Vein endothelial cell (primary cell): ENCODE measurements at places on chromosomes 6 and 20. TPM values are rescaled to one million over a fixed set of nuclear protein-coding genes. Genes with fewer than 3 reads are reported as not detected.

Gene BCAS4
- total RNA-seq, result 1.1 and 1.3 TPM in 2 replicates

Gene CPXM1
- 0.19 and 0.33 TPM in 2 replicates for total RNA-seq

Gene SYNJ2
- total RNA-seq, result 57.5 and 86.6 TPM in 2 replicates

Gene SRMS
- total RNA-seq, result not detected in 2 replicates

Gene C6orf132
- 0.38 and 0.65 TPM in 2 replicates for total RNA-seq

Gene SPDEF
- total RNA-seq, result not detected in 2 replicates

Gene PGC
- not detected in 2 replicates for total RNA-seq

Gene HLA-DRB1
- total RNA-seq, result 0.10 and 1.3 TPM in 2 replicates

Gene CAGE1
- total RNA-seq, result under 0.01 TPM in 1 of 2 replicates, not detected in the other

Gene CST11
- total RNA-seq, result not detected in 2 replicates

Gene GLYATL3
- not detected in 2 replicates for total RNA-seq

Gene DPPA5
- not detected in 2 replicates for total RNA-seq

Gene CLPSL1
- total RNA-seq, result not detected in 2 replicates

Gene MBOAT1
- 2.3 and 3.3 TPM in 2 replicates for total RNA-seq

Gene SAMD5
- 1.3 and 8.8 TPM in 2 replicates for total RNA-seq

Gene CYP24A1
- not detected in 2 replicates for total RNA-seq

Gene GTSF1L
- not detected in 2 replicates for total RNA-seq

Gene LINC00237
- not detected in 2 replicates for total RNA-seq

Gene ZBTB2
- 8.8 and 8.9 TPM in 2 replicates for total RNA-seq

Gene GRM1
- total RNA-seq, result 0.10 TPM in 1 of 2 replicates, not detected in the other

Gene WFDC12
- not detected in 2 replicates for total RNA-seq

Gene EYA2
- not detected in 2 replicates for total RNA-seq

Gene RHAG
- total RNA-seq, result not detected in 2 replicates

Gene RPRD1B
- total RNA-seq, result 18.6 and 21.4 TPM in 2 replicates

Gene ZSCAN16
- total RNA-seq, result 8.2 and 11.1 TPM in 2 replicates

Gene ARFGEF2
- 51.0 and 57.0 TPM in 2 replicates for total RNA-seq

Gene PHACTR1
- total RNA-seq, result 13.1 and 13.4 TPM in 2 replicates

Gene BPIFB2
- total RNA-seq, result not detected in 2 replicates

Gene RING1
- total RNA-seq, result 18.3 and 27.1 TPM in 2 replicates

Gene OR2B2
- not detected in 2 replicates for total RNA-seq

Gene NOX3
- total RNA-seq, result not detected in 2 replicates

Gene BMP7
- not detected in 2 replicates for total RNA-seq

Gene PSMB8
- 32.2 and 34.3 TPM in 2 replicates for total RNA-seq

Gene CST4
- not detected in 2 replicates for total RNA-seq

Gene NRSN1
- total RNA-seq, result not detected in 2 replicates

Gene DST
- 334 and 369 TPM in 2 replicates for total RNA-seq

Gene BCLAF1
- 135 and 164 TPM in 2 replicates for total RNA-seq

Gene ALDH8A1
- total RNA-seq, result 0.48 TPM in 1 of 2 replicates, not detected in the other

Gene PLAGL2
- 6.9 and 7.5 TPM in 2 replicates for total RNA-seq

Gene HMGCLL1
- total RNA-seq, result not detected in 2 replicates

Gene GRM4
- total RNA-seq, result not detected in 2 replicates

Gene MTRF1L
- total RNA-seq, result 24.2 and 26.3 TPM in 2 replicates

Gene TCF21
- not detected in 2 replicates for total RNA-seq

Gene PTCRA
- total RNA-seq, result not detected in 2 replicates

Gene SLC22A1
- total RNA-seq, result 0.19 and 0.65 TPM in 2 replicates

Gene MAFB
- total RNA-seq, result 5.9 and 12.1 TPM in 2 replicates

Gene RIPOR2
- total RNA-seq, result under 0.01 and 0.10 TPM in 2 replicates

Gene MICB
- total RNA-seq, result 17.6 and 24.3 TPM in 2 replicates

Gene RNF182
- 4.3 and 8.2 TPM in 2 replicates for total RNA-seq

Gene NQO2
- total RNA-seq, result 16.1 and 18.6 TPM in 2 replicates

Gene B3GALT4
- total RNA-seq, result 2.6 and 5.9 TPM in 2 replicates

Gene TSBP1
- not detected in 2 replicates for total RNA-seq

Gene DDX43
- total RNA-seq, result 2.0 and 2.9 TPM in 2 replicates

Gene CLVS2
- total RNA-seq, result not detected in 2 replicates

Gene MC3R
- not detected in 2 replicates for total RNA-seq

Gene FAM83C
- not detected in 2 replicates for total RNA-seq

Gene MYBL2
- total RNA-seq, result 24.5 and 28.0 TPM in 2 replicates
